Suppressor macrophage (primary cell): ENCODE measurements at places on chromosomes 6 and 20.

GRCh38 chr20:53789989-53790675, 196.5 kb upstream of the ZNF217 start:
- DNase-seq, result no peak

- no peak for DNase-seq
Observed at GRCh38 chr20:19181552-19181951, 30.9 kb upstream of the SLC24A3 start.

- DNase-seq, result no peak
Observed at GRCh38 chr6:156599978-156600590, 177.1 kb upstream of the ARID1B start.

GRCh38 chr6:3575166-3575565, 118.3 kb upstream of the SLC22A23 start:
- no peak for DNase-seq

GRCh38 chr6:119125576-119125975, 47.1 kb upstream of the FAM184A start:
- no peak for DNase-seq
